ENCODE measurements at places on chromosomes 7 and 10.

DNA sequence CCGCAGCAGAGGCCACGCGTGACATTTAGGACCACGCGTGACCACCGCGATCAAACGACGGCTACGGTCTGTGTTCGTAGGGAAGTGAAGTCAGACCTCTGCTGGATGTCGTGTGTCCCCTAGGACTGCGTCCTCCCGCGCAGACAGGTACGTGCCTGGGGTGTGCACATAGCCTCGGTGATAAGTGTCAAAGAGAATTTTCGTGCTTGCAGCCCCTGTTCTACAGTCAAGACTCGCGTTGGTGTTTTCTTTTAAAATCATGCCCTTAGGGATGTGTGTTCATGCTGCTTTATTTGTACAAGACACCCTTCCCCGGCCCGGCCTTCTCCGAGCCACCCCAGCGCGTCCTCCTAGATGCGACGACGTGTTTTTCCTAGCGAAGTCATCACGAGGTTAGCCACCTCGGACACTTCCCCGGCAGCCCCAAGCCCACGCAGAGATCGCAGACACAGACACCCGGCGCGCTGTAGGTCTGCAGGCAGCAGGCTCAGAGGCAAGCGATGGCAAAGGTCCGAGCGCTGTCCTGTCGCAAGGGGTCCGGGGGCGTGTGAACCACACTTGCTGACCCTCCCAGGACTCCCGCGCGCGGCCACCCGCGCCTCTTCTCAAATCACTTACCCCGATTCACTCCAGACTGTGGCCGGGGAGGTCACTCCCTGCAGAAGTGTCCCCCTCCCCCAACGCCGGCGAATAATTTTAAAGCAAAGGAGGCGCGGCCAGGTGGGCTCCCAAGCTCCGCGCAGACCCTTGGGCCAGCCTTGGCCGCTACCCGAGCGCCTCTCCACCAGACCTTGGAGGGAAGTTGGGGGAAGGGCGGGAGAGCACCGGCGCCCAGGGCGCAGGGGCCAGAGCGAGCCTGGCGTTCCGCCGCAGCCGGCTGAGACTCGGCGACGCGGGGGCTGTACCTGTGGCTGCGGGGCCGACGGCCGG is 552 bp downstream of the MKX start:
- no peak for DNase-seq

DNA sequence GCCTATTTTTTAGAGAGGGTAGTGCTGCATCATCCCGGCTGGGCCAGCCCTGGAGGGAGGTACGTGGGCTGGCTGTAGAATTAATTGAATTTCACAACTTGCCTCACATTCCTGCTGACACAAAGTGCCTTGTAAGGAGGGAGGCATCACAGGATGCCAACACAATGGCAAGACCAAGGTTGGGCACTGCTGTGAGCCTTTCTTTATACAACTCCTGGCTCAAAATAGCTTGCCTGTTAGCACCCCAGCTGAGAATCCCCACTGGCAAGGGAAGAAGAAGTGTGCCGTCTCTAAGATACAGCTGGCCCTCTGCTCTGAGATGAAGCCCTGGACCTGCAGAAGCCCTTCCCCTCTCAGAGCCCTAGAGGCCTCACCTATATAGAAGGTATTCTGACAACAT is 873.9 kb downstream of the GRID1 start:
- no peak for DNase-seq

DNA sequence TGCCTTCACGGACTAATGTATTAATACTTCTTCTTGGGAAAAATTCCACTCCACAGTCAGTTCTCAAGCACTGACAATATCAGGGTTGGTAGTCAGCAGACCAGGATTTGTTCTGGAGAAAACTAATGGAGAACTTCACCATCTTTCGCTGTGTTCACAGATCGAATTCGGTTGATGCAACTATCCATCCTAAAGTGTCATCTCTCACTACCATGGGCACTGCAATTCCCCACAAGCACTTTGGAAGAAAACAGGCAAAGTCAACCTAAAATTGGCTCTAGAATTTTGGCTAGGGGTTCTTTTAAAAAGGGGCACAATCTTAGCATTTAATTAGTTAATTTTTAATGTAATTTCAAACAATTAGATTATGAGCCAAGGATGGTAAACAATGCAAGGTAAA is 164.4 kb downstream of the HGF start:
- no peak for DNase-seq

DNA sequence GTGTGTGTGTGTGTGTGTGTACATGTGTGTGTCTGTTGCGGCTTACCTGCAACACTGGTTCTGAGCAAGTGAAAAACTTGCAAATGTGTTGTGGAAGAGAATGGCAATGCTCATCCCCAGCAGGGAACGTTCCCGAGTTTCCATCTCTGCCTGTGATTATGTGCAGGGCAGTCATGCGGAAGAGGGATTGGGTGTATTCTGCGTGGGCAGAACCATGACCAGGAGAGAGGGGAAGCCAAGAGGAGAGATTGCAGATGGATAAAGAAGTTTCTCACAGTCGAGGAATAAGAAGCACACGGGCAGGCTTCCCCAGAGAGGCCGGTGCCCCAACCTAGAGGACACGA is 99.9 kb downstream of the CTBP2 start:
- DNase-seq: no peak

- DNase-seq: no peak
These were observed 468.4 kb upstream of the SEMA3D start for GRCh38 chr7:85655252-85655651.

DNA sequence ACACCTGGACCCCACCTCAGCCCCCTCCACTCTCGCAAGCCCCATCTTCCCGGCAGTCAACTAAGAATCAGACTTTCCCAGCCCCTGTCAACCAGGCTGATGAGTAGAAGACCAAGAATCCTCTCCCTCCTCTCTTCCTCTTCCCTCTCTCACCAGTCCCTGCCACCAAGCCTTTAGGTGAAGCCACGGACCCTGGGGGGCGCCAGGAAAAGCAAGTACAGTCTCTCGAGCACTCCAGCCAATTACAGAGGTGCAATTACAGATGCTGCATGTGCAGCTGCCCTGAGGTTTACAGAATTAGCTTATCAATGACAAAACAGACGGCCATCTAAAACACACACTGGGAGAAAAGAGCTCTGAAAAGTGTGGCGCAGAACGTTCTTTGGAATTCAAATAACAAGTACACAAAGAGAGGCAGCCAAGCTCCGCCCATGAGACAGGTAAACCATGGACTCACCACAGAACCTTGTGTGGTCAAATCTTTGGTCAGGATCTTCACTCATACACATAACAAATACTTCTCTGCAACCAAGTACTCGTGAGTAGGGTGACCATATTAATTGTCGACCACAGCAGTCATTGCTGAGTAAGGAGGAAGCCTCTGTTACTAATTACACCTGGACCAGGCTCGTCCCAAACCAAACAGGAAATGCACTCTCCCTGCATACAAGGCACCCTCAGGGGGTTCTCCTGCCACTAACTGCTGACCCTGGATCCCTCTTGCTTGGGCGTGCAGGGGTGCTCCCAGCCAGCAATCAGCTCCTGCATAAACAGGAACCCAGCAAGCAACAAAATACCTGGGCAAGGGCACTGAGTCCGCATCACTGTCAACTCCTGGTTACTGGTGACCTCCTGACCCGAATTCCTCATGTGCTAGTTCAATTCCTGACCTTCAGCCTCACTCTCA is 189.2 kb downstream of the FAM107B start:
- no peak for DNase-seq

DNA sequence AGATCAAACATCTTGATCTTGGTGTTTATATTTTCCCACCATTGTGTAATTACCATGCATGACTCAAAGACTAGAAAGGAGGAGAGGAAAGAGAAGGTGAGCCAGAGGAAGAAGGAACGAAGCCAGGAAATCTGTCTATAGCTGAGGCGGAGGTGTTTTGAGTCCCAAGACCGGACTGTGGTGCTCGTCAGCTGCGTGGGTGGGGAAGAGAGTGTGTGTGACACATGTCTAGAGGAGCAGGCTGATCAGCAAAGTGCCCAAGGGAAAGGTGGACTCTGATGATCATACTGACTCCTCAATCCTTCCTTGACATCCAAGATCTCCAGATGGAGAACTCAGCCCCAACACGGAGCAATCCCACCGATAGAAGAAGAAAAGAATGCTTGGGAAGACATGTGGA is 189.5 kb upstream of the MINDY3 start:
- no peak for DNase-seq

DNA sequence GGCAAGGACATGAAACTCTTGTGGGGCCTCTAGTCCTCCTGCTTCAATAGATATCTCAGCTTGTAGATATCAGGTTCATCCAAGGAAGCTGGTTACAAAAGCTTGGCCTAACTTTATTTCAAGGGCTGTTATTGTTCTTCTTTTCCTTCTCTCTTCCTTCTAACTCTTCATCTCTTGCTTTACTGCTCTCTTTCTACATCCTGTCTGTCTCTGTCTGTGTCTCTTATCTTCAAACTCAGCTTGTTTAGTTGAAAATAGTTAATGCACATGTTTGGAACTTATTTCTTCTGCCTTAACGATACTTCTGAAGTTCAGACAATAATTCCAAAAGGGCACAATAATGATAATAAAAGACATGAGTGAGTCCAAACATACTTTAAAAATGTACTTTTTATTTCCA is 393.9 kb downstream of the NXPH1 start:
- DNase-seq: no peak

Measured in sciatic nerve (tissue), 2 donors.